Stimulated activated CD8-positive, alpha-beta memory T cell treated with anti-CD3 and anti-CD28 coated beads, Interleukin-2, amount 100 ng/mL, for 1 hour (primary cell): ENCODE measurements at places on chromosomes 1 and 21.

DNA sequence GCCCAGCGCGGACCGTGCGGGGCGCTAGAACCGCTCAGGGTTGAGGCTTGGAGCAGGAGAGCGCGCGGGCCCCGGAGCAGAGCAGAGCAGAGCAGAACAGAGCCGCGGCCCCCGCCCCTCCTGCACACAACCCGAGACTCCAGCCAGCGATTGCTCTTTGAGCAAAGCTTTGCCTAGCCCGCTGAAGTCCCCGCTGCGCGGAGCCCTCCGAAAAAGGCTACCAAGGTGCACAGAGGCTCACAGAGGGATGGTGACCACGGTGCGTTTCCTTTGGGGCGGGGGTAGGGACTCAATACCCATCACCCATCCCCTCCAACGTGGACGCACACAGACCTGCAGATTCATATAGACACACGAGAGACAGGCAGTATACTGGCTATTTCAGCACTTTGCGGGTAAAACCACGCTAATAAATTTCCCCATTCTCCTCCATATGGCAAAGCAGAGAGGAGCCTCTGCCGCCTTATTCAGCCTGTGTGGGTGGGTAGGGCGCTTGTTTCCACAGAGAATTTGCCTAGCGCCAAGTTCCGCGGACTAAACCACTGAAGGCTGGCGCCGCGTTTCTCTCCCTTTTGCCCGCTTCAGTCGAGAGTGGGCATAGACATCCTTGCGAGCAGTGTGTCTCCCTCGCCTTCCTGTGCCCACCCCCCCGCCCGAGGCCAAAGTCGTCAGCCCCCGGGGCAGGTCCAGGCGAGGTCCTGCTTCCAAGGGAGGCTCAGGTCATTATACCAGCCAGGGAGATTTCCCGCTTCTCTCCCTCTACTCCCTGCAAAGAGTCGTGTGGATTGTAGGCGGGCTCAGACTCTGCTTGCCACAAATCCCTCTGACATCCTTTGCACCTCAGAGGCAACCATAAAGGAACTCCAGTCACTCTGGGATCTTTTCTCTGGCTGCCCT, 8.5 kb downstream of the HLX start:
- no peak for DNase-seq

DNA sequence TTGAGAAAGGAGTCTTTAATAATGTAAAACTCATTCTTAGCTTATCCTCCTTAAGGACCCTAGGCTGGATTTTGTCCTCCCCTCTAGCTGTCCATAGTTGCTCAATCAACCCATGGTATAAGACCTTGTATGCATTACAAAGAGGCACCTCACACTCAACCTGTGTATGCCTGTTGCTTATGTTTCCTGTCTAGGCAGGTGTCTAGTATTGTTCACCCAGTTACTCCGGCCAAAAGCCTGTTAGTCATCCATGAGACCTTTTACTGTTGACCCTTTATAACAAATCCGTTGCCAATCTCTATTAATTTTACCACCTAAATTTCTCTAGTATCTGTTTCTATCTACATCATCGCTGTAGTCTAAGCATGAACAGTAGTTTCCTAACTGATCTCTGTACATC, 3.7 kb downstream of the LYPLAL1 start:
- no peak for DNase-seq

- DNase-seq = no peak
Observed at GRCh38 chr1:66519992-66520391, 14.0 kb upstream of the SGIP1 start.

GRCh38 chr1:3924186-3924824, 24.2 kb upstream of the C1orf174 start:
- no peak for DNase-seq

GRCh38 chr1:64517640-64518039, 47.7 kb downstream of the CACHD1 start:
- DNase-seq = no peak
